T-cell (primary cell): ENCODE measurements at places on chromosomes 5 and 9.

GRCh38 chr5:84378961-84379360 lies 5.7 kb downstream of the EDIL3 start:
- DNase-seq, result no peak

DNA sequence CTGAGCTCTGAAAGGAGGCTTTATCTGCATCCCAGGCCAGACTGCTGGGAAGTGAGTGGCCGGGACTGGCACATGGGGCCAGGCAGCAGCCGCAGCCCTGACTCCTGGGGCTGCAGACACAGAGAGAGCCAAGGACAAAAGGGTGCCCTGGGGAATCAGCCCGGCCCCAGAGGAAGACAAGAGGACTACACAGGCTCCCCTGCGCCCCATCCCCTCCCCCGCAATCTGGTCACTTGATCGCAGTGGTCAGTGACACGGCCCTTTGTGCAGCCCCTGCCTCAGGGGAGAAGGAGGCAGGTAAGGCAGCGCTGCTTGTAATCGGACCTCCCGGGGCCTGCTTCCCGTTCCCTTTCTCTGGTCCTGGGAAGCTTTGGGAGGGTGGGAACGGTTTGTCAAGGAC lies 55.5 kb upstream of the FUBP3 start:
- DNase-seq, result no peak

GRCh38 chr5:65192331-65192730 lies 289.4 kb downstream of the ADAMTS6 start:
- DNase-seq, result no peak

GRCh38 chr9:121773286-121773953 lies 122.0 kb downstream of the DAB2IP start:
- DNase-seq, result no peak

DNA sequence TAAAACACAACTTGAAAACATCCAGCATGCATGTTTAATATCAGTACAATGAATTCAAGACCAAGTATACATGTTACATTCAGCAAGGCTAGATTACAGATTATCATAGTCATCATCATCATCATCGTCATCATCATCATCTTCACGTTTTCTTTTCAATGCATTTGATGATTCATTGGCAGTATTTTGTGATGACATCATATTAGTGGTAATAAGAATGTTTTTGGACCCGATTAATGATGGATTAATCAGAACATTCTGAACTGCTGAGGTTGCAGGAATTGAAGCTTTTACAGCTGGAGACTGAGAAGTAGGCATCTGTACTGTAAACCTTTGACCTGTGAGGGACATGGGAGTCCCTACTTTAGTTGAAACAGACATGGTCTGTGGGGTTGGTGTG lies 4.5 kb downstream of the AK6 start:
- no peak for DNase-seq
